ENCODE measurements at places on chromosomes 3 and 15.

DNA sequence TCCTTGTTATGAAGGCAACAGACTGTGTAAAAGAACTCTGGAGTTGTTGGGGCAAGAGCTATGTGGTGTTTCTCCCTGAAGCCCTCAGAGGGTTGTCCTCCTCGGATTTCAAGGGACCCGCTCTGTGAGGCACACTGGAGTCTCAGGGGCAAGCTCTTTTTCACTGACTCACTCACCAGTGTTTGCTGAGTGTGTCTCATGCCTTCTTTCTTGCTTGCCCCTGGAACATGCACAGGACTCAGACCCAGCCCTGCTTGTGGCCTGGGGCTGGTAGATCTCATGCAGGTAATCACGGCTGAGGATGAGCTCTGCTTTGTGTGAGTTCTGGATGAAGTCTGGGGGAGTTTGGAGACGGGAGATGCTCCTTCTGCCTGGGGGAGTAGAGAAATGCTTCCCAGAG lies 93.7 kb downstream of the CACNA1D start:
- DNase-seq: no peak

GRCh38 chr3:149523512-149524299 lies 49.2 kb downstream of the TM4SF4 start:
- DNase-seq: no peak

- DNase-seq: no peak
Observed at GRCh38 chr3:116836286-116836685, 126.7 kb downstream of the TUSC7 start.

DNA sequence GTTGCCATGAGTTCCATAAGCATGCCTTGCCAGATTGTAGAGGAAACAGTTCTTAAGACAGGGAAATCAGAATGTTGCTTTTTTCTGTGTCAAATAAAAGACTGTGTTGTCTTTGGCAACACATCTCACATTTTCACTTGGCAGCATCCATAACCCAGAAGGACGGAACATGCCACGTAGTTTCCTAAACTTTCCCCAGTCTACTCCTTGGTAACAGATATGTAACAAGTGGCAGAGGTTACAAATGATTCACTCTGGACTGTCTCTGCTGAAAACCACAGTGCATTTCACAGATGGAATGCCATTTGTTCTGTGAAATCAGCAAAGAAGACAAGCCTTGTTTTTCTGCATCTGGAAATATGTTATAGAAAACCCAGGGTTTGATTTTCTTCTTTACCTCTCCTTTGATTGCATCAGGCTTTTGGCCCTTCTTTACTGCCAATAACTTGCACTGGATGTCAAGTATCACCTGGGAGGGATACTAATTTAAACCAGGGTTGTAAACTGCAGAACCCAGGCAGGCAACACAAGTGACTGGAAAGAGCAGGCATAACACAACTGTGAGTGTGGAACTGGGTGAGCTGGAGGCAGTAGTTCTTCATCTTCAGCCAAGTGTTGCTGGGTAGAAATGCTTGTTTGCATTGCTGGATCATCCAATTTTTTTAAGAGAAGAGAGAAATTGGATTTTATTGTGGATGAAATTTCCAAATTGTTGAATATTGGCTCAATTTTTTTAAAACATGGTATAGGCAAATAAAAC lies 124.4 kb upstream of the FOXB1 start:
- no peak for DNase-seq

- peak; percentile 84 for DNase-seq
Observed at GRCh38 chr3:186953011-186953487, 22.7 kb downstream of the ST6GAL1 start.

DNA sequence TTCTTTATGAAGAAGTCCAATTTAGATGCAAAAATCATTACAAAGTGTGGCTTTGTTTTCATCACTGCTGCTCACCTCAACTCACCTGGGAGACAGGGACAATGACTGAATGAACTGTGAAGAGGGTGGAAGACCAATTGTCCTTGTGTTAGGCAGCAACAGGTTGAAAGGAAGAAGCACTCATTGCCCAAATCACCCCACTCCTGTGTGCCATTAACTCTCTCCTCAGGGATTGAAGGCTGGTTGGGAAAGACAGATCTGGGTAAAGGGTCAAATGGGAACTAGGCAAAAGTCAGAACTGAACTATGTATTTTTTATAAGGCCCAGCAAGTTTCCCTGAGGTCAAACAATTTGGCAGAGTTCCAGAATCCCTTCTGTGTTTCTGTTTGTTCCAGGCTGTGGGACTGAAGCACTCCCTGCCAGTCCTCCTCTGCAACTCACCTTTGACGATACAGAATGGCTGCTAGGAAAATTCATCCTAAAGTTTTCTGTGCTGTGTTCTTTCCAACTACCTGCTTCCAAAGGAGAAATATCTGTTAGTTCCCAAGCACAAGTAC lies 68.6 kb upstream of the CCDC39 start:
- DNase-seq: no peak

DNA sequence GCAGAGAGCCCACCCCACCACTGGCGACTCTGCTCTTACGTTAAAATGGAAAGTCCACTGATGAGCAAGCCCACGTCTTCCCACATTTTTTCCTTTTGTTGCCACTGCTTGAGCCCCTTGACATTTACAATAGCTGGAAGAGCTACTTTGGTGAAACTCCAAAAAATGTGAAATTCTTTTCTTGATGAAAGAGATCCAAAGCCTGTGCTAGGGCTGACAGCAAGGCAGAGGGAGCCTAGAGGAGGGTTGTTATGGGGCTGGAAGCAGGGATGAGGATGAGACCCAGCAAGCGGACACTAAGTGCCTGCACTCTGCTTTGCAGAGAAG lies 97.1 kb downstream of the CEMIP start:
- no peak for DNase-seq

GRCh38 chr3:114585687-114586086 lies 291.9 kb downstream of the TIGIT start:
- no peak for DNase-seq

DNA sequence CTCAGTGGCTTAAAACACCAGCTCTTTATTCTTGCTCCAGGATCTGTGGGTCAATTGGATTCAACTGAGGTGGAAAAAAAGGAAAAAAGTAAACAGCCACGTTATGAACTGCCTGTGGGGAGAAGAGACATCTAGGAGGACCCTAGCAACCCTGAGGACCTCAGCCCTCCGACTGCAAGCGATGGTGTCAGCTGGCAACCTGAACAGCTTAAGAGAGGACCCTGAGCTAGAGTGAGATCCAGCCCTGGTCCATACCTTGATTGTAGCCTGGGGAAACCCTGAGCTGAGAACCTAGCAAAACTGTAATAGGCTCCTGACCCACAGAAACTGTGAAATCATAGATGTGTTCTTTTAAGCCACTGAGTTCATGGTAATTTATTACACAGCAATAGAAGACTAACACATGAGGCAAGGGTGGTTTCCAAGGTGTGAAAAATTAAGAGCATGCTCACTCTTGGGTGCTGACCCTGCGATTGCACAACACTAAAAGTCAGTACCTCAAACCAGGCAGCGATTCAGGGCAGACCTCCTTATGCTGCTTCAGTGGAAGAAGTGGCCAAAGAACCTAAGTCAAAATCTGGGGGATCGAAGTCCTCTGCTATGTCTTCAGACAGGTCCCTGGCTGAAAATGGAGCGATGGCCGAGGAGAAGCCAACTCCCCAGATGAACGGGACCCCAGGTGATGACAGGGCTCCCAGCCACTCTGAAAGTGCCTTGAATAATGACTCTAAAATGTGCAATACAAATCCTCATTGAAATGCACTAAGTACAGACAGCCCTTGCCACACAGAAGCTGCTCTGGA lies 57.7 kb downstream of the GASK1A start:
- DNase-seq: no peak

GRCh38 chr3:29004885-29005599 lies 275.8 kb upstream of the RBMS3 start:
- DNase-seq: peak; percentile 16

Data from activated CD4-positive, alpha-beta T cell treated with anti-CD3 and anti-CD28 coated beads, Interleukin-2, Interleukin-4, amounts not matched to agents 100 ng/mL and 50 ng/mL, durations not matched to agents 16 hours and 8 hours (primary cell).